LoVo (cell line): ENCODE measurements at places on chromosomes 16 and 17.

- no peak for DNase-seq
Measured at GRCh38 chr17:10932938-10933337, 95.1 kb upstream of the PIRT start.

- DNase-seq: no peak
Measured at GRCh38 chr17:54666559-54666958, 234.1 kb upstream of the TOM1L1 start.

- no peak for DNase-seq
Measured at GRCh38 chr17:64599827-64600226, 62.3 kb downstream of the SMURF2 start.

- DNase-seq: no peak
Measured at GRCh38 chr17:66713533-66714042, 121.3 kb upstream of the CACNG5 start.

DNA sequence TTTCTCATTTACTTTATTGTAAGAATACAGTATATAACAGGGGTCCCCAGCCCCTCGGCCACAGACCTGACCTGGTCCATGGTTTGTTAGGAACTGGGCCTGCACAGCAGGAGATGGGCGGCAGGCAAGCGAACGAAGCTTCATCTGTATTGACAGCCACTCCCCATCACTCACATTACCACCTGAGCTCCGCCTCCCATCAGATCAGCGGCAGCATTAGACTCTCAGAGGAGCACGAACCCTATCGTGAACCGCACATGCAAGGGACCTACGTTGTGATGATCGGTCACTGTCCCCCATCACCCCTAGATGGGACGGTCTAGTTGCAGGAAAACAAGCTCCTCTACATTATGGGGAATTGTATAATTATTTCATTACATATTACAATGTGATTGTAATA is 410.6 kb downstream of the SLC39A11 start:
- DNase-seq: no peak

DNA sequence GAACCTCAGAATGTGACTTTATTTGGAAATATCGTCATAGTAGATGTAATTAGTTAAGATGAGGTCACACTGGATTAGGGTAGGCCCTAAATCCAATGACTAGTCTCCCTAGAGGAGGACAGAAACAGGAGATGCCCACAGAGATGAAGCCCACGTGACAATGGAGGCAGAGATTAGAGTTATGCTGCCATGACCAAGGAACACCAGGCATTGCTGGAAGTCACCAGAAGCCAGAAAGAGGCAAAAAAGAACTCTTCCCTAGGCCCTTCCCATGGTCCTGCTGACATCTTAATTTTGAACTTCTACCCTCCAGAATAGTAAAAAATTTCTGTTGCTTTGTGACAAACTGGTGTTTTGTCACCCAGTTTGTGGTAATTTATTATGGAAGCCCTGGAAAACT is 49.6 kb downstream of the IKZF3 start:
- no peak for DNase-seq

- no peak for DNase-seq
Measured at GRCh38 chr16:86211800-86212199, 298.5 kb upstream of the FOXF1 start.

DNA sequence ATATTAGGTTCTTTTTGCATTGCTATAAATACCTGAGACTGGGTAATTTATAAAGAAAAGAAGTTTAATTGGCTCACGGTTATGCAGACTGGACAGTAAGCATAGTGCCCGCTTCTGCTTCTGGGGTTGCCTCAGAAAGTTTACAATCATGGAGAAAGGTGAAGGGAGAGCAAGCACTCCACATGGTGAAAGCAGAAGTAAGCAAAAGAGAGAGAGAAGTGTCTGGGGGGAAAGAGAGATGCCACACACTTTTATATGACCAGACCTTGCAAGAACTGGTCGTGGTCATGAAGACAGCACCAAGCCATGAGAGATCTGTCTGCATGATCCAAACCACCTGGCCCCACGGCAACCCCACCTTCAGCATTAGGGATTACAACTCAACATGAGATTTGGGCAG is 45.4 kb downstream of the KCNJ16 start:
- no peak for DNase-seq

DNA sequence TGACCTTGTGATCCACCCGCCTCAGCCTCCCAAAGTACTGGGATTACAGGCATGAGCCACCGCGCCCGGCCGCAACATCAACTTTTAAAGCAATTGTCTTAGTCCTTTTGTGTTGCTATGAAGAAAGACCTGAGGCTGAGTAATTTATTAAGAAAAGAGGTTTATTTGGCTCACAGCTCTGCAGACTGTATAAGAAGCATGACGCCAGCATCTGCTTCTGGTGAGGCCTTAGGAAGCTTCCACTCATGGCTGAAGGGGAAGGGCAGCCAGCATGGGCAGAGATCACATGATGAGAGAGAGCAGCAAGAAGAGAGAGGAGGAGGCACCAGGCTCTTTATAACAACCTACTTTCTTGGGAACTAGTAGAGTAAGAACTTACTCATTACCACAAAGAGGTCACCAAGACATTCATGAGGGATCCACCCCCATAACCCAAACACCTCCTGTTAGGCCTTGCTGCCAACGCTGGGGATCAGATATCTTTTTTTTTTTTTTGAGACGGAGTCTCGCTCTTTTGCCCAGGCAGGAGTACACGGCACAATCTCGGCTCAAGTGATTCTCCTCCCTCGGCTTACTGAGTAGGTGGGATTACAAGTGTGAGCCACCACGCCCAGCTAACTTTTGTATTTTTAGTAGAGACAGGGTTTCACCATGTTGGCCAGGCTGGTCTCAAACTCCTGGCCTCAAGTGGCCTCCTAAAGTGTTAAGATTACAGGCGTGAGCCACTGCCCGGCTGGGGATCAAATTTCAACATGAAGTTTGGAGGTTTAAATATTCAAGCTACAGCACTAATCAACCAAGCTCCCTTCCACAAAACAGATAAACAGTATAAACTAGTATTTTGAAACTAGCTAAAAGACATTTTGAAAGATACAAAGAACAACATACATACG is 21.4 kb upstream of the GPT2 start:
- DNase-seq: no peak

GRCh38 chr16:54055864-54056263 is 230.7 kb downstream of the IRX3 start:
- no peak for DNase-seq

- DNase-seq: no peak
Measured at GRCh38 chr16:65315081-65315780, 193.4 kb upstream of the CDH11 start.

- no peak for DNase-seq
Measured at GRCh38 chr17:63631626-63632025, 9.4 kb downstream of the MAP3K3 start.

DNA sequence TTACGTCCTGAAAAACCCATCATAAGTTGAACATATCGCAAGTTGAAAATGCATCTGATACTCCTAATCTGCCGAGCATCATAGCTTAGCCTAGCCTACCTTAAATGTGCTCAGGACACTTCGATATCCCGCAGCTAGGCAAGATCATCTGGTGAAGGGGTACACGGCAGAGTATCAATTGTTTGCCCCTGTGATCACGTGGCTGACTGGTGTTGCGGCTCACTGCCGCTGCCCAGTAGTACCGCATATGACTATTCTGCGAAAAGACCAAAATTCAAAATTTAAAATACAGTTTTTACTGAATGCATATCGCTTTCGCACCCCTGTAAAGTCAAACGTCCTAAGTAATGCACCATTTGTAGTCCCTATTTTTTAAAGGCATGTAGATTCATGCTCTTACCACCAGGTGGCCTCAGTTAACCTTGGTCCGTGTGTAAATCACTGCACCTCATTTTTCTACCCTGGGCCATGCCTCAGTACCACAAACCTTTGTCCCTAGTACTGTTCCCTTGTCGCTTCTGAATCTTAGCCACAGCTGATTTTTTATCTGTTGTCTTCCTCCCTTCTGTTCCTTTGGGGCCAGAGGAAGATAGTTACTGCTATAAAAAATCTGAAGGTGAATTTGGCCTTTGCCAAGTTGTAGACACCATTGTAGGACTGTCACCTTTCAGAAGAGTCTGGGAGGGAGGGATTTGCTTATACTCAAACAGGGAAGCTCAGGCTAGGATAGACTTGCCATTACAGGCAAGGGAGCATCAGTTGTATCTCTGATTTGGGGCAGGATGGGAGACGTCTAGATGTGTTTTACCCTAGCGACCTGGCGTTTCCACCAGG is 34.4 kb downstream of the WWP2 start:
- DNase-seq: peak; percentile 49

GRCh38 chr17:35315283-35315682 is 58.1 kb downstream of the SLFN11 start:
- DNase-seq: peak; percentile 23

DNA sequence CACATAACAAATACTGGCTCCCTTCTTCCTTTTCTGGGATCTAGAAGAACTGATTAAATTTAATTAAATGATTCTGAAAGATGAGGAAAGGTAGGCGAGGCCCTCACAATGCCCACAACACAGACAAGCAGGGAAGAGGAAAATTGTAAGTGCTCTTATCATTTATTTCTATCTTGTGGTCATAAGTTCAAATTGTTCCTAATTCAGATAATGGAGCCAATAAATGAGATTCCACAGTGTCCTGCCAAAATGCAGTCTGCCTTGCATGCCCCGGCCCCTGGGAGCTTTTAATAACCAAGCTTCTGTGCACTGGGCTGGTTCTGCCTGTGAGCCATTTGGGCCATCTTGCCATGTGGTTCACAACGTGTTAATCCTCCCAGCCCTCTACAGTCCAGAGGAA is 97.0 kb downstream of the CMC2 start:
- no peak for DNase-seq

DNA sequence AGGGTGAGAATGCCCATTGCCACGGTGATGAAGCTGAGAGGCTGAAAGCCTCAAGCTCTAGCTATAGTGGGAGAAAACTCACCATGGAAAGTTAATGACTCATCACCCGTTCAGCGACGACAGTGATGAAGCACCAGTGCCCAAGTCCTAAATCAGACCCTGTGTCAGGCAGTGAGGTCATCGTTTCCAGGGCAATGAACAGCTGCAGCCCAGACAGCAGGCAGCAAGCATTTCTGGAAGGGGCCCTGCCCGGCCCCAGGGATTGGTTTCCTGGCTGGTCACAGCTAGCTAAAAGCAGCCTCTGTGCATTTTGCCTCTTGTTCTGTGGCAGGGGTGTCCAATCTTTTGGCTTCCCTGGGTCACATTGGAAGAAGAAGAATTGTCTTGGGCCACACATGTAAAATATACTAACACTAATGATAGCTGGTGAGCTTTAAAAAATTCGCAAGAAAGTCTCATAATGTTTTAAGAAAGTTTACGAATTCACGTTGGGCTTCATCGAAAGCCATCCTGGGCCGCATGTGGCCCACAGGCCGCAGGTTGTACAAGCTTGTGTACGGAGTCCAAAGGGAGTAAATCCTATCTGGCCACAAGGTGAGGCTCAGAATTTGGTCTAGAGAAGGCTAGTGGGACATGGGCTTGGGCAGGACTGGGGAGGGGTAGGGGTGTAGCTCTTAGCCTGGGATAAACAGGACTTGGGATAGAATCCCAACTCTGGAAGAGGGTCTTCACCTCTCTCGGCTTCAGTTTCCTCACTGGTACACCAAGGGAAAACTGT is 40.6 kb downstream of the MIS12 start:
- peak; percentile 16 for DNase-seq

- DNase-seq: peak; percentile 64
Measured at GRCh38 chr17:79741751-79742588, 11.2 kb downstream of the ENPP7 start.

DNA sequence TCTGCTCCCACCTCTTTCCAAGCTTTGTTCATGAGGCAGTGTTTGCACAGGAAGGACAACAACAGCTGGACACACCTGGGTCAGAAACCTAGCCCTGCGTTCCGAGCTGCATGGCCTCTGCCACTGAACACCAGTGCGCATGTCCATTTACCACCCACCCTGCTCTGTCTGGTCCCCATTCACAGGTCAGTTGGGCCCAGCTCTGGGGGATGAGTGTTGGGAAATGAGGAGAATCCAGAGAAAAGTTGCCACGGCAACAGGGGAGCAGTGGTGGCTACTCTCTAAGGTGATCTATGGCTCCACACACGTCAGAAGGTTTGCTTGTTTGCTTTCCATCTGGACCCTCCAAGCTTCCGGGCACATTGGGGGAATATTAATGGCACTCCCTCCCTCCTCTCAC is 70.4 kb upstream of the ASIC2 start:
- DNase-seq: no peak

DNA sequence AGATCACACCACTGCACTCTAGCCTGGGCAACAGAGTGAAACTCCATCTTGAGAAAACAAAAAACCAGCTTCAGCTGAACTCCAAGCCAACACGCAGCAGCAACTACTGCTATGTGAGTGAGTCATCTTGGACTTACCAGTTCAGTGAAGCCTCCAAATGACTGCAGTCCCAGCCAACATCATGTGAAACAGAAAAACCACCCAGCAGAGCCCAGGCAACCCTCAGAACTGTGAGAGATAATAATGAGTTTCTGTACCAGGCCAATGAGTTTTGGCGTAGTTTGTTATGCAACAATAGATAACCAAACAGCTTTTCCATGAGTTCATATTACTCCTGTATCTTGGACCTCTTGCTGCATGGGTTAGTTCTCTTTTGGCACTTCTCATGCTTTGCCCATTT is 23.3 kb downstream of the PHF12 start:
- no peak for DNase-seq

DNA sequence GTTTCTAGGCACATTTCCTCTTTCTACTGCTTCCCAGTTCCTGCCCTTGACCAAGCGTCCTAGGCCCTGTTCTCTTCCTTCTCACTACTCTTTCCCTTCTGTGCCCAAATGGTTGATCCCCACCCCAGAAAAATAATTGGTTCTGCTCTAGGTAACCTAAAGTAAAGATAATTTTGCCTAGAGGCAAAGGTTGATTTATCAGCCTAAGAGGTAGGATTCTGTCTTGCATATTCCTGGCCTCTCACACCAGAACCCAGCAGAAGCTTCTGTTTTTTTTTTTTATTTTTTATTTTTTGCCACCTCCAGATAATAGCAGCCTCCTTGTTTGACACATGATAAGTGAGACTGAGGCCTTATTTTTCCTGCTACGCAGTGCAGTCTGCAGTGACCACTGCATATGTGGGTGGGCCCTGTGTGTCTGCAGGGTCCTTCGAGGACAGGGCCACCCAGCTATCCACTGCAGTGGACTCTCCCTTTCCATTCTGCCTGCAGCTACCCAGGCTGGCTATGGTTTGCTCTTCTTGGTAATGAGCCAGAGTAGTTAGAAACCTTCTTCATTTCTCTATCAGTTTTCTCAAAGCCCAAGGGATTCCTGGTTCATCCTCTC is 701 bp downstream of the PIPOX start:
- no peak for DNase-seq

- DNase-seq: no peak
Measured at GRCh38 chr17:75267411-75268232, 3.4 kb downstream of the MIF4GD start.

GRCh38 chr16:68760671-68761275 is 23.7 kb downstream of the CDH1 start:
- no peak for DNase-seq

- no peak for DNase-seq
Measured at GRCh38 chr17:20091174-20092029, 82.2 kb downstream of the SPECC1 start.

GRCh38 chr16:47069313-47069712 is 74.4 kb downstream of the NETO2 start:
- DNase-seq: no peak

GRCh38 chr17:48835971-48836370 is 5.1 kb downstream of the CALCOCO2 start:
- DNase-seq: no peak

GRCh38 chr17:7235693-7236665 is 1.7 kb upstream of the DVL2 start:
- no peak for DNase-seq
